ENCODE measurements at places on chromosomes 12 and 14.

DNA sequence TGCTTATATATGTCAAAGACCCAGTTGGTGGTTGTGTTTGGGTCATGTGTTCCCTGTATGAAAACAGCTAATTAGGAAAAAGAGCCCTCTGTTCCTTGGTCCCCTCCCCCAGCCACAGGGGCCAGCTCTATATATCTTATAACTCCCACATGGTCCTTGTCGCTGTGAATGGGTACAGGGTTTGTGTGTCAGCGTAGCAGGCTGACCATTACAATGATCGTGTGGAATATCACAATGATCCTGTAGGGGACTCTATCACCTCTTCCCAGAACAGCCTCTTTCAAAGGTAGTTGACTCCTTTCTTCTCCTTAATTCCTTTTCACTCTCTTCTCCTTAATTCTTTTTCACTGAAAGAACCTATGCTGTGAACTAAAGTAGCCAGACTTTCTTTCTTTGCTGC lies 51.6 kb upstream of the RIC8B start:
- no peak for DNase-seq

- DNase-seq = no peak
Measured at GRCh38 chr14:98208943-98209342, 1063.1 kb downstream of the BCL11B start.

DNA sequence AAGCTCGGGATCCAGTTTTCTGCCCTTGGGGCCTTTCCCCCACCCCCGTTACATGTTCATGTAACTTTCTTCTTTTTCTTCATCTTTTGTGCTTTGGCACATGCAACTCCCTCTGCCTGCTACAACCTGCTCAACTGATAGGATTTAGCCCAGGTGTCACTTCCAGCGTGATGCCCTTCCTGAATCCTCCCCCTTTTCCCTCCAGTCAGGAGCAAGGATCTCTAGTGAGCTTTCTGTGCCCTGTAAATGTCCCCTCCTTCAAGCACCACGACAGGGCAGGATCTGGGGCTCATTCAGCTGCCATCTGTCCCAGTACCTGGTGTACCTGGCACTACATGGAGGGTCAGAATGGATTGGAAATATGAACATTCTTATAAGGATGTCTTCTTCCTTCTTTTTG lies 15.3 kb downstream of the PELI2 start:
- DNase-seq = no peak

- no peak for DNase-seq
Measured at GRCh38 chr14:55867719-55868118, 250.5 kb upstream of the PELI2 start.

- DNase-seq = no peak
Measured at GRCh38 chr14:99432485-99432884, 48.2 kb downstream of the SETD3 start.

- DNase-seq = no peak
Measured at GRCh38 chr12:19525274-19525673, 86.0 kb downstream of the AEBP2 start.

DNA sequence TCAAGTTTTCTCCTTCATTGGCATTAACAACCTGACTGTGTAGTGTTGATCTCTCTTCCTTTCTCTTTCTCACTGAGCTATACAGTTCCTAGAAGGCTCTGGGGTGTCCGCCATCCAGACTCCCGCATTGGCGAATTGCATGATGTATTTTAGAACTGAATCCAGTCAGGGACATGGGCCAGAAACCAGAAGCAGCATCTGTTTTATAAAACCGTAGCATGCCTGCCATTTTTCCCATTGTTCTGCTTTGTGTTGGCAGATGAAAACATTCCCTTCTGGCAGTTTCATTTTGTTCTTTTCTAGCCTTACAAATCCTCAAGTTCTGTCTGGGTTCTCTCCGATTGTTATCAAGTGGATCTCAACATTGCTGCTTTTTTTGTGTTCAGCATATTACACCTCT lies 268.3 kb upstream of the SEL1L start:
- no peak for DNase-seq

DNA sequence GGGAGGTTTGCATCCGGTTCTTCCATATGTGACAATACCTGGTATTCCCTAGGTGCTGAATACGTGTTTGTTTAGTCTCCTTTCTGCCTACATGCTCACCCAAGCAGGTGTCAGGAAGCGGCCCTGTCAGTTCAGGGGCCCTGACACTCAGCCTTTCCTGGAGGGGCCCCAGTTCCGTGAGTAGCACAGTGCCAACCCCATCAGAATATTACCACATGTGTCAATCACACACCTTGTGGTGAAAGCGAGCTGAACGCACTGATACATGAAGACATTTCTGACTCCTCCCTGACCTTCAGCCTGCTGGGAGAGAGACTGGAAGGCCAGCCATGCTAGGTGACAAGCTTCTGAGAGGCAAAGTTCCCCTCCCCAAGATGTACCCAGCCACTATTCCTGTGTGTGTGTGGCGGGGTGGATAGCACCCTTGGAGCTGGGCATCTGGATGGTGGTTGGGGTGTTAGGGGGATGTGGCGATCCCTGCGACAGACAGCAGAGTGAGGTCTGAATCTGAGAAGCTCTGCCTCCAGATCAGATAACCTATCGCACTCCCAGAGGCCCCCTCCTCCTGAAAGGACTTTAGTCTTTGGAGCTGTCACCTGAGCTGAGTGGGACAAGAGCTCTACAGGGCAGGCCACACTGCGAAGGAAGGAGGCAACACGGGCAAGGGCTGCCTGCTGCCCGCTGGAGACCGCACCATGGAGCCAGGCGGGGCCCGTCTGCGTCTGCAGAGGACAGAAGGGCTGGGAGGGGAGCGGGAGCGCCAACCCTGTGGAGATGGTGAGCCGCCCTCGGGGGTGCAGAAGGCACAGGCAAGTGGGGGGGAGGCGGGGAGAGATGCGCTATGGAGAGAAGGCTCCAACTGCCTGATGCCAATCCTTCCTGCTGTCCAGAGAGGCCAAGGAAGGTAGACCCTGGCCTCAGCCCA lies at the start of gene SOAT2:
Gene SOAT2 (plus strand): TSS at position 604 of the 925 bp plus-strand sequence. CDS start 92 bp downstream, at position 696.
- peak; percentile 31 for DNase-seq

DNA sequence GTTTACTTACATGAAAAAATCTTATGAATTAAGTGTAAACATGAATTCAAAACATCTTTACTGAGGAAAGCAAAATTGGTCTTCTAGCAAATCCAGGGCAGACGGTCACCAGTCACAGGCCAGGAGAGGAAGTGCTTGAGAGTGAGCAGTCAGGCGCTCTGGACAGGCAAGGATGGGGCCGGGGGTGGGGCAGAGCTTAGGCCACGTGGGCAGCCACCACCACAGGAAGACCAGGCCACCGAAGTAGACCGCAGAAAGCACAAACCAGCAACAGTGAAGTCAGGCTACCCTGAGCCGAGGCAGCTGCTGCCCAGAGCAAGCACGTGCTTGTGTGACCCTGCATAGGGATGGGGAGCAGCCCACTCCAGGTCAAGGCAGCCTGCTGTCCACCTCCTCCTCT lies 33.5 kb downstream of the SLC6A12 start:
- no peak for DNase-seq

GRCh38 chr14:45185100-45185814 lies 49.5 kb downstream of the FANCM start:
- no peak for DNase-seq

- no peak for DNase-seq
Measured at GRCh38 chr14:68586896-68587751, 205.7 kb downstream of the ZFP36L1 start.

- no peak for DNase-seq
Measured at GRCh38 chr14:28340816-28341215, 425.8 kb upstream of the FOXG1 start.

- DNase-seq = no peak
Measured at GRCh38 chr14:76019676-76020075, 34.1 kb downstream of the IFT43 start.

- no peak for DNase-seq
Measured at GRCh38 chr12:44317651-44318126, 481.8 kb downstream of the TMEM117 start.

- DNase-seq = peak; percentile 19
Measured at GRCh38 chr12:54549774-54550451, 512 bp downstream of the PDE1B start.

- no peak for DNase-seq
Measured at GRCh38 chr12:91388573-91388972, 206.0 kb upstream of the DCN start.

GRCh38 chr14:99725774-99726537 lies 41.9 kb downstream of the CYP46A1 start:
- no peak for DNase-seq

DNA sequence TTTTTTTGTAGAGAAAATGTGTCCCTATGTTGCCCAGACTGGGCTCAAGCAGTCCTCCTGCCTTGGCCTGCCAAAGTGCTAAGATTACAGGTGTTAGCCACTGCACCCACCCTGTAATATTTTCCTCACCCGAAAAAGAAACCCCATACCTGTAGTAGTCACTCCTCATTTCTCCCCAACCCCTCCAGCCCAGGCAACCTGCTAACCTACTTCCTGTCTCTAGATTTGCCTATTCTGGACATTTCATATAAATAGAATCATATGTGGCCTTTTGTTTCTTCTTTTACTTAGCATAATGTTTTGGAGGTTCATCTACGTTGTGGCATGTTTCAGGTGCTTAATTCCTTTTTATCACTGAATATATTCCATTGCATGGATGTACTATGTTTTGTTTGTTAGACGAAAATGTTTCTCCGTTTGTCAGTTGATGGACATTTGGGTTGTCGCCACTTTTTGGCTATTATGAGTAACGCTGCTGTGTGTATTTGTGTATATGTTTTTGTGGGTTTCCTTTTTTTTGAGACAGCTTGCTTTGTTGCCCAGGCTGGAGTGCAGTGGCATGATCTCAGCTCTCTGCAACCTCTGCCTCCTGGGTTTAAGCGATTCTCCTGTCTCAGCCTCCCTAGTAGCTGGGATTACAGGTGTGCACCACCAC lies 6.2 kb downstream of the ANKRD13A start:
- DNase-seq = no peak

DNA sequence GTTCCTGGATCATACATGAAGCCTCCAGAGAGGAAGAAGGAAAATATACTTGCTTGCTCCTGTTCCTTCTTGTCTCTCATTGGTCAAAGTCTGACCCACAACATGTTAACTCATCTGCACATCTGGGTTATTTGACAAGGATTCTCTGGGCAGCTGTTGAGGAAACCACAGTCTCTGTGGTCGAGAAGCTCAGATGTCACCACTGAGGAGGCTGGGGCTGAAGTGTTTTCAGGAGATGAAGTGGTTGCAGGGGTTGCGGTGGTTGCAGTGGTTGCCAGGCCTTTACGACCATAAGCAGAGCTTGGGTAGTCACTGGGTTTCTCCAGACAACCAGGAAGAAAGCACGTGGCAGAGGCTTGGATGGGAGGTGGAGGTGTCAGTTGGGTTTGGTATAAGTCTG lies 265.0 kb upstream of the LRIG3 start:
- DNase-seq = no peak

DNA sequence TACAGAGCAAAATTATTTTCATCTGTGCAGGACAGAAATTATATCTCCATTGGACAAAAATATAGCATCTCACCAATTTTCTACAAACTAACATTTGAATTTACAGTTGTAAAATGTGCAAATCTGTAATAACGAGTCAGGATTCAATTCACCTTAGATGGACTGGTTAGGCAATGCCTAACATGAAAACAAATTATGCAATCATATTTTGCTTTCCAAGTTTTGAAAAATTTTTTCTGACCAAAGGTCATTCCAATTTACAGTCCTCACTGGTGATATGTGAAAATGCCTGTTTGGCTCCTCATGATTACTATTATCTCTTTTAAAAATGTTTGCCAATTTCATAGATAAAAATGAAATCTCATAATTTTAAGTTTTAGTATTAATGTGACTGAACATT lies 6.5 kb upstream of the CPM start:
- DNase-seq = no peak

- no peak for DNase-seq
Measured at GRCh38 chr12:92624236-92624635, 78.6 kb upstream of the PLEKHG7 start.

GRCh38 chr14:63672417-63673180 lies 30.9 kb upstream of the WDR89 start:
- no peak for DNase-seq

DNA sequence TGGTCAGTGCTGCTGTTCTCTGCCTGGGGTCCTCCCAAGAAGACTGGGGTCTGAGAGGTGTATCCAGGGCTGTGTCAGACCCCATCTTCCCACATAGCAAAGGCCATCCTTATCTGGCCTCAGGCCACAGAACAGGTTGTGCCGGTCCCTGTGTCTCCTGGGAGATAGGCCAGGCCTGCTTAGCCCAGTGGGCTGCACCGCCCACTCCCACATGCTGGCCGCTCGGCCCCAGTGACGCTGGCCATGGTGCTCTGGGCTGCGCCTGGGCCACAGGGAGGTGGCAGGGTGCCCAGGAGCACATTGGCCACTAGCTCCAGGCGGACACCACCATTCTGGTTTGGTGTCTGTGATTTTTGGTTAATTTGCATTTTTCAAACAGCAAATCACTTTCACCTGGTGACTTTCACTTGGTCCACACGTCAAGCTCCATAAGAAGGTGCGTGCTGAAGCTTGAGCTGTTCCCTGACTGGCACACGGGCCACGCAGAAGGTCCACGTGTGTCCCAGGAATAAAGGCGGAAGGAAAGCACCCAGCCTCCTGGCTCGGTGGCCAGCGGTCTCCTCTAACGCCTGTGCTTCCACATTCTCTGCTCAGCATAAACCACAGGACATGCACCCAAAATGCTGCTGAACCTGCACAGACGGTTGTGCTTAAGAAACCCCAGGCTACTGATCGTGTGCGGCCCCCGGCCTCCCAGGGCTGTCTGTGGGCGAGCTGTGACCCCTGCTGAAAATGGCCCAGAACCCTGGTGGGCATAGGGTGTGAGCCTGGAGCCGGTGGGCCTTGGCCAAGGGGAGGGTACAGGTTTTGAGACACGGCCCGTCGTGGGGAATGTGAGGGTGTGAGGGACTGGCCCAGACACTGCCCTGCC lies 4.6 kb downstream of the FBRSL1 start:
- DNase-seq = no peak

DNA sequence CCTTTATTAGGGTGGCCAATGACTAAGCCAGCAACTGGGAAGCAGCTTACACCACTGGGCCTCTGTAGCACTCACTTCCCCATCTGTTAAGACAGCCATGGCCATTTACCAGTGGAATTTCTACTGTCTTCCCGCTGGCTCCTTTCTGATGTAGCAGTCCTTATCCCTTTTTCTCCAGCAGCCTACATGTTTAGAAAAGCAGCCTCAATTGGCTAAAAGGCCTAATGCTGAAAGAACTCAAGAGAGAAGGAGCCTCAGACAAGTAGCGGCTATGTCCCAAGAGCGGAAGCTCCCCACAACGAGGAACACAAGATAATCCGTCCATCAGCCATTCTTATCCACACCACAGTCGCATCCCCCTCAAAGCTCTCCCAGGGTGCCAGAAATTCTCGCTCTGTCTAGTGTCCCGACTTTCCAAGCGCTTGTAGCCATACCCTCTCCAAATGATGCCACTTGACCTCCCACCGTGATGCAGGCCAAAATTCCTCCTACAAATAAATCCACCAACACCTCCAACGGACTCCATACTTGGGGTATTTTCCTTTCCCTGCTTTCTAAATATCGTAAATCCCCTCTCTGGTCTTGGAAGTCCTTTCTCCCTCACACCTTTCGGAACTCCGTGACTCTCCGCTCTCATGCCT lies 624 bp downstream of the M6PR start:
- DNase-seq = no peak

Measured in activated CD4-positive, alpha-beta T cell treated with anti-CD3 and anti-CD28 coated beads, Interleukin-2, amount 50 U/mL, for 4 hours (primary cell).